Activated CD8-positive, alpha-beta memory T cell treated with anti-CD3 and anti-CD28 coated beads for 1 hour (primary cell): ENCODE measurements at places on chromosomes 11 and 22.
A peak's percentile ranks its signal among the peaks of the same experiment; 100 is the strongest.

- no peak for DNase-seq
Measured at GRCh38 chr11:110112457-110112856, 19.3 kb downstream of the ZC3H12C start.

- DNase-seq = no peak
Measured at GRCh38 chr11:32390712-32391111, 44.6 kb downstream of the WT1 start.

- DNase-seq = no peak
Measured at GRCh38 chr22:19568337-19569275, 44.4 kb upstream of the CLDN5 start.

GRCh38 chr11:103378931-103379330 lies 269.7 kb downstream of the DYNC2H1 start:
- no peak for DNase-seq

GRCh38 chr22:27670701-27671412 lies 130.7 kb downstream of the MN1 start:
- no peak for DNase-seq

DNA sequence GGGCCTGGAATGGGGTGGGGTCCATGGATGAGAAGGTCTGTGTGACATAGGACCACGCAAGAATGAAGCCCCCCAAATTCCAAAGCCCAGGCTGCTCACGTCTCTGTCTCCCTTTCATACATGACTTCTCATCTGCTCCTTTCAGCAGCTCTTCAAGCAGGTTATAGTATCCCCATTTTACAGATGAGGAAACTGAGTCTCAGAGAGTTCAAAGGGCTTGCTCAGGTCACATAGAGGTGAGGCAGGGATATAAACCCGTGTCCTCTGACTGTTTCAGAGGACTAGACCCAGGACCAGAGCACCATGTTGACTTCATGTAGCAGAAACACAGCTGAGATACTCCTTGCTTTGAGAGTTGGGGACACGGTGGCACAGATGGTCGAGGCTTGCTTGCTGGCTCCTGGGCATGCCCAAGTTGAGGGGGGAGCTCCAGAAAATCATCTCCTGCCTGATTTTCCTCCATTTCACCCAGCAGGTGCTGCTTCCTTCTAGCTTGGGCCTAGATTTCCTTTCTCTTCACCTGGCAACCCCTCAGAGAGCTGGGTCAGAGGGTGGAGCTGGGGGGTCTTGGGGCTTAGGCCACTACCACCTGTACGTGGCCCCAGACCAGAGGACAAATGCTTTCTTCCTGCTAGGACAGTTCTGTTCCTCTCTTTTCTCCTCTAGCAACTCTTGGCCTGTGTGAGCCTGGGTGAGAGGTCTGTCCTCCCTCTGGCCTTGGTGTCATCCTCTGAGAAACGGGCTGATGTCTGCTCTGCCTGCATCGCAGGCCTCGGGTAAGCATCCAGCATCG lies 24.1 kb upstream of the THY1 start:
- DNase-seq = no peak

- no peak for DNase-seq
Measured at GRCh38 chr11:83990160-83990733, 704.1 kb upstream of the CCDC90B start.

GRCh38 chr11:123381817-123382554 lies 48.1 kb upstream of the GRAMD1B start:
- no peak for DNase-seq

- no peak for DNase-seq
Measured at GRCh38 chr11:19728436-19728835, 15.8 kb downstream of the NAV2 start.

DNA sequence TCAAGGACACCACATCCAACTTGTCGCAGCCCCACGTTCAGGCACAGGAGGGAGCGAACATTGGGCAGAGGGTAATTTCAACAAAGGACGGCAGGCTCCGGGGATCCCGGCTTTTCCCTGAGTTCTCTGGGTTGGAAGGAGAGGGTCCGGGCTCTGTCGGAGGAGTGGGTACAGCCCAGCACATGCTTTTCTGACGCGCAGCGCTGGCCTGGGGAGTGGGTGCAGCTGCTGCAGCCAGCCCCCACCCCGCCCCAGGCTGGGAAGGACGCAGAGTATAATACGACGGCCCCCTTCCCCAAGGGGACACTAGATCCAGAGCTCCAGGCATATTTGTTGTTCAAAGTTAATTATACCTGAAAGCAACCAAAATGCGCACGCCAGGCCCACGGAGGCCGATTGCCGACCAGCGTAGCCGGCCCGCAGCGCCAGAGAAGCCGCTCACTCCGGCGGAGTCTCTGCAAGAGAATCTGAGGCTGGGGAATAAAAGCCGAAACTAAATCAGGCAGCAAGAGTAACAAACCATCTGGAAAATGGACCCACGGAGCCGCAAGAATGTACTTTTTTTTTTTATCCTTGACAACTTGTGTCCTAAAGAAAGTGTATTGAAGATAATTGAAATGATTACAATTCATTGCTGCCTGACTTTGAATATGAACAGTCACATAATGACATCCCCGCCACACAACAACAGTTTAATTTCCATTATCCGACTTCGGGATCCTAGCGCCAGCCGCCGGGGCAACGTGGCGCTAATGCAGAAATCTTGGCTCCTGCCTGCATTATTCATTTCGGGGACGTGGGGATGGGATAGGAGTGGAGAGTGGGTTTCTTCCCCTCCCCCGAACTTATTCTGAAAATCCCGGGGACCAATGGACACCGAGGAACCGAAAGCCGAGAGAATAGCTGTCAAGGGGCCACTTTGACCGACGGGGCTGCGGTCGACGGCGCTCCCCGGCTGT lies 14.0 kb upstream of the PAX6 start:
- DNase-seq = no peak

GRCh38 chr22:35552196-35552842 lies 11.7 kb downstream of the RASD2 start:
- peak; percentile 62 for DNase-seq

- DNase-seq = no peak
Measured at GRCh38 chr11:97815667-97816066, 1205.1 kb upstream of the CNTN5 start.

- no peak for DNase-seq
Measured at GRCh38 chr11:124930799-124931198, 5.0 kb downstream of the HEPACAM start.

DNA sequence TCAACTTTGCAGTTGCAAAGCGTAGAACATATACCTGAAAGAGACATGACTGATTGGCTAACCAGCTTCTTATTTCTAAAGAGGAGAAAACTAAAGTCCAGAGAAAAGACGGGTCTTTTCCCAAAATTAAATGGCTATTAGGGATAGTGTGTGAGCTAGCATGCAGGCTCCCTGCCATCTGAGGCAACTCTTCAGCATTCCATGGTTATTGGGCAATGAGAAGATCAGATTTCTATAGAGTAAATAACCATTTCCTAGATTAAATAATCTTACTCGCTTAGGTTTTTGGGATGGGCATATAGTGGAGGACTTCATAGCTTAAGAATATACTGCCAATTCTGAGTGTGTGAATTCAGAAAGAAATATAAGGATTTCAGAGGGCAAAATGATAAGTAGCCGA lies 95.0 kb downstream of the PDHX start:
- DNase-seq = no peak
